Cerebellar nuclear complex (tissue), 1 donor: ENCODE measurements at places on chromosomes 7 and 10.

DNA sequence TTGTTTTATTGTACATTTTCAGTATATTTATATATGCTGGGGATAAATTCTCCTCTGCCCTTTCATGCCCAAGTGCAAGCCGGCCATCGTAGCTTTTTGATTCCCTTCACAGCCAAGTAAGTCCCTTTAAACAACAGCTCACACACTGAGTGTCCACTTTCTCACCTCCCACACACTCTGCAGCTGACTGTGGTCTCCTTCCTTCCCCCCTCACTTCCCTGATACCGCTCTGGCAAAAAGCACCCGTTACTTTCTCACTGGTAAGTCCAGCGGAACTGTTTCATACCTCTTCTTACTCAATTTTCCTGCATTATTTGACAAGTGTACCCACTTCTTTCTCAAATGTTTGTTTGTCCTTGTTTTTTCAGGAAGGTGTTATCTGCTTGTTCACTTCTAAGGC is 35.2 kb downstream of the MGAM start:
- no peak for DNase-seq

- DNase-seq, result no peak
Observed at GRCh38 chr10:36468620-36469019, 656.8 kb upstream of the ANKRD30A start.

- DNase-seq, result no peak
Observed at GRCh38 chr10:6050801-6051445, 11.2 kb downstream of the IL2RA start.

GRCh38 chr7:18927134-18927533 is 190.3 kb downstream of the TWIST1 start:
- no peak for DNase-seq

DNA sequence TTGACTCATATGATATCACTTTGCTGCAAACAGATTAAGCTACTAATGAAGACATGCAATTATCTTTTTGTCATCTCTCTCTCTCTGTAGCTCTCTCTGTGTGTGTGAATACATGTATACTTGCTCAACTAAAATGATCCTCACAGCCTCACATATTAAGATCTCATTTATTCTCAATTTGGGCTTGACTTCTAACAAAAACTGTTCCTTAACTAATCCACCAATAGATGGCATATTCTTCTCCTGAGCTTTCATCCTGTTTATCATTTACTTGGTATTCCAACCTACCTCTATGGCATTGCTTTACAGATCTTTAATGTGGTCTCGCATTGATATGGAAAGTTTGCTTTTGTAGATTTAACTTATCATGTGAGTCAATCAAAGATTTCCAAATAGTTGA is 540.4 kb downstream of the CNTNAP2 start:
- no peak for DNase-seq

- no peak for DNase-seq
Observed at GRCh38 chr7:28409716-28410627, 2.3 kb upstream of the CREB5 start.

DNA sequence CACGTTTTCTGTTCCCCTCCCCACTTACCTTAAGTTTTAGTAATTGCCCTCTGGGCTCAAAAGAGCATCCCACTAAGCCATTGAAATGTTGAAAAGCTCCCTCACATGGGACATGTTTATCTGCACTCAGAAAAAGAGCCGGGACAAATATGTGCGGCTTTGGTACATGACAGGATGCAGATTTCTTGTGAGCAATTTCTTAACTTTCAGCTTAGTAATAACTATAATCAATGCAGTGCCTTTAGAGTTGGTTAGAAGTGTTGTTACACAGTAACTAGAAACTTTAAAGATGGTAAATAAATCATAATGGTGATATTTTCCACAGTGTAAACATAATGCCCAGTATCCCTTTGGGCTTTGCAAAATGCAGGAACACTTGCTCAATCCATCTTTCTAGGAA is 89.2 kb downstream of the ZNF365 start:
- no peak for DNase-seq

DNA sequence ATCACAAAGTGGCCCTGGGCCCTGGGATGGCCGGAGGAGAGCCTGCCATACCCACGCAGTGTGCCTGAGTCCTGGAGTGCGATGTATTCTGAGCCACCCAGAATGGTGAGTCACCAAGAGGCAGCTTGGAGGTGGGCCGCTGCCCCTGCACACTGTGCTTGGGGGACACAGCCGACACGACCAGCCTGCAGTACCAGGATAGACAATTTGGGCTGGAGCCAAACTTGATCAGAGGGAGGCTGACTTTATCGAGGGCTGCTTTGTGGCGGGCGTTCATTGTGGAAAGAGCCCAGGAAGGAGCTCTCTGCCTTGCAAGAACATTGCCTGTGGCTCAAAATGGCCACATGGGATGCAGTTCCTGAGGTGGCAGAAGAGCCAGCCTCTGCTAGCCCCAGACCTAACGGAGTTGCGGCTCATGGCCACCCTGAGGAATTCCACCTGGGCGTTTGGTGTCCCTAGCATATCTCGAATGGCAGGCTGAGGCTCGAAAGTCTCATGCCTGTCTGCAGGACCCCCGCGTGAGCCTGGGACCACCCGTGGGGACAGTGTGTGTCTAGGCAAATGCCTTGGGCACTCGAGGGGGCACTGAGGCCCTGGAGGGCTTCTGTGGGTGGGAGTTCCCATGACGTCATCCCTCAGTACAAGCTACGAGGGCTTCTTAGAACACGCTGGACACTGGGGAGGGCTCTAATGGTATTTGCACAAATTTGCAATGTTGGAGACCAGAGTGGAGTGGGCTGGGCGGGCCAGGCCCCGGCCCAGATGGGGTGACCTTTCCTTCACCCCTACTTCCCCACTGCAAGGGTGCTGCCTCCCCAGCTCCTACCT is 79.7 kb downstream of the LHPP start:
- no peak for DNase-seq

DNA sequence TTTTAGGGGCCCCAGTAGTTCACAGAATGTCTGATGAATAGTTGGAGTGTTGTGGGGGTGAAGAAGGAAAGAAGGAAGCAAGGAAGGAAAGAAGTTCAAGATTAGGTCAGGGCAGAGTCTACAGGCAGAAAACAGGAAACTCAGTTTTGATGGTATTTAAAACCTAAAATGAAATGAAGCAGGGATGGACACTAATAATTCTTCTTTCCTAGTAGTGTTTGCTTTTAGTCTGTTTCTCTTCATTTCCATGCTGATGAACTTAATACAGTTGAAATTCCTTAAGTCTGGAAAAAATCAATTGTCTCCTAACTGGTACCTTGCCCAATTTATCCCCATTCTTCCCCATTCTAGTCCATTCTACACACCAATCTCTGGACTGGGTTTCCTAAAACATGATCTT is 59.0 kb upstream of the GSAP start:
- DNase-seq, result no peak

- no peak for DNase-seq
Observed at GRCh38 chr7:16813232-16813616, 8.4 kb upstream of the AGR2 start.

GRCh38 chr7:1569440-1569832 is 396 bp downstream of the PSMG3 start:
- no peak for DNase-seq

DNA sequence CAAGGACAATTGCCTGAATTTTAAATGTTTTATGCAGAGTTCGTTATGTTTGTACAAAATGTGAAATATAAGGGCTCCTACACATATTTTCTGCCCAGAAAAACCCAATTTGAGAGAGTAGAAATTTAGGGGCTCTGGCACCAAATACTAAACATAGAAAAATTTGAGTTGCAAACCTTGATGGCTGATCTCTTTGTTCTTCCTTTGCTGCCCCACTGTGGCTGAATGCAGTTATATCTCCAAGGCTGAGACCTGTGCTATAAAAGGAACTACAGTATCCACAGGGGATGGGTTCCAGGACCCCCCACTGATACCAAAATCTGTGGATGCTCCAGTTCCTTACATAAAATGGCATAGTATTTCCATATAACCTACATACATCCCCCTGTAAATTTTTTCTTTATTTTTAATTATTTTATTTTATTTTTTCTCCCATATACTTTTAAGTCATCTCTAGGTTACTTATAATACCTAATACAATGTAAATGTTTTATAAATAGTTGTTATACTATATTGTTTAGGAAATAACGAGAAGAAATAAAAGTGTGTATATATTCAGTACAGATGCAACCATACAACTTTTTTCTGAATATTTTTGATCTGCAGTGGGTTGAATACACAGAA is 22.5 kb downstream of the CFAP43 start:
- peak; percentile 49 for DNase-seq

DNA sequence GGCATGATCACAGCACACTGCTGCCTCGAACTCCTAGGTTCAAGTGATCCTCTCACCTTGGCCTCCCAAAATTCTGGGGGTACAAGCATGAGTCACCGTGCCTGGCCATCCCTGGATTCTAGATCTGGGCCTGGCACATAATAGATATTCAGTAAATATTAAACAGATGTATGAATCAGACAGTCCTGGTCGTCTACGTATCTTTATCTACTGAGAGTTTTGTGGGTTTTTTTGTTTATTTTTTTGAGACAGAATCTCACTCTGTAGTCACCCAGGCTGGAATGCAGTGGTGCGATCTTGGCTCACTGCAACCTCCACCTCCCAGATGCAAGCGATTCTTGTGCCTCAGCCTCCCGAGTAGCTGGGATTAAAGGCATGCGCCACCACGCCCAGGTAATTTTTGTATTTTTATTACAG is 24.3 kb upstream of the ITGB1 start:
- DNase-seq, result no peak

DNA sequence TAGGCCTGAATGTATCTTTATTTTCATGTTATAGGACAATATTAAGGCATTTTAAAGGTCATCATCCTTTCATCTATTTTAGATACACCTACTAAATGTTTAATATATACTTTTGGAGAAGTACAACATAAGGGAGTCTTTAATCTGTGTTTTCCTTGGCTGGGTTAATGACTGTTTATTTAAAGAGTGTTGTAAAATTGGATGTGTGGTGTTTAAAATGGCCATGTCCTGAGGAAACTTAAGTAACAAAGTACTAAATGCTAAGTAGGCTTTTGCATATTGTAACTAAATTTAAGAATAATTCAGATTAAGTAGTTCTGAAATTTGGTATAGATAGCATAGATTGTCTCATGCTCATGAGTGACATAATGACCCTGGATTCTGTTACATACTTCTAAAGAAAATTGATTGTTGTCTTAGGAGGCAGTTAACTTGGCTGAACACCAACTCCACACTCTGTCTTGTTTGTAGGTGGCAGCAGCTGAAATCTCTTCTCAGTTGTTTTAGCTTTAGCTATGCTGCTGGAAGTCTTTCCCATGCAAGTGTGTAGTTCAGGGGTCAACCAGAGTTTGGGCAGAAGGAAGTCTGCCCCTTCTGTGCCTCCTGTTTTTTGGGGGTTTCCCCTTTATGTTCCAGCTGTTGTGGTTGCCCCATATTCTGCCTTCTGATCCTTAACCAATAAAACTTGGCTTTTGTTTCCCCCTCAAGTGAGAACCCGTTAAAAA is 29.2 kb downstream of the DLD start:
- no peak for DNase-seq

DNA sequence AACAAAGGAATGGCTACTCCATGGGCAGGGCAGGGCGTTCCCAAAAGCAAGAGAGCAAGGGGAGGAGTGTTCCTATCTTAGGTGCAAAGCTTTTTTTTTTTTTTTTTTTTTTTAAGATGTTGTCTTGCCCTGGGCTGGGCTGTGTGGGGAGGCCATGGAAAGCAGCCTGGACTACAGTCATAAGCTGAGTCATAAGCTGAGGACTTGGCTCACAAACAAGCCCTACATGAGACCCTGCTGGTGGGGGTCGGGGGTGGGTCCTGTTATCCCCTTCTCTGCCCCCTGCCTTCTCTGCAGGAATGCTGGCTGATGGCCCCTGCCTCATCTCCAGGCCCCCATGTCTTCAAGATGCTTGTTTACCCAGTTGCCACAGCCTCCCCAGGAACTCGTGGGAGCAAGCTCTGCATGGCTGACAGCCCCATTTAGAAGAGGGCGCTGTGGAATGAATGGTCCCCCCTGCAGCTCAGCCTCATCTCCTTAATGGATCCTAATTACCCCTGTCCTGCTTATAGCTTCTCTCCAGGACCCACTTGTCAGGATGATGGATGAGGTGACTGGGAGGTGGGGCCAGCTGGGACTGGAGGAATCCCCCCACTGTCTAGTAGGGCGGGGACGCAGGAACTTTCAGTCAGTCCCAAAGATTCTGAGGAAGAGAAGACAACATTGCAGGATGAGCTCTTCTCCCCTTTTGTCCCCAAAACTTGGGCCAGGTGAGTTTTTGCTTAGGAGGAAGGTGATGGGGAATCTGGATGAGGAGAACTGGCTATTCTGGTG is 340.8 kb upstream of the PODXL start:
- DNase-seq, result no peak

- DNase-seq, result no peak
Observed at GRCh38 chr10:116915340-116915739, 66.0 kb downstream of the ENO4 start.

GRCh38 chr10:62396864-62397263 is 22.7 kb downstream of the ZNF365 start:
- DNase-seq, result no peak

- no peak for DNase-seq
Observed at GRCh38 chr10:30977385-30977784, 54.3 kb downstream of the ZNF438 start.

- no peak for DNase-seq
Observed at GRCh38 chr7:49623943-49624342, 149.5 kb upstream of the VWC2 start.

GRCh38 chr10:32548208-32548607 is 102.3 kb downstream of the CCDC7 start:
- DNase-seq, result no peak

DNA sequence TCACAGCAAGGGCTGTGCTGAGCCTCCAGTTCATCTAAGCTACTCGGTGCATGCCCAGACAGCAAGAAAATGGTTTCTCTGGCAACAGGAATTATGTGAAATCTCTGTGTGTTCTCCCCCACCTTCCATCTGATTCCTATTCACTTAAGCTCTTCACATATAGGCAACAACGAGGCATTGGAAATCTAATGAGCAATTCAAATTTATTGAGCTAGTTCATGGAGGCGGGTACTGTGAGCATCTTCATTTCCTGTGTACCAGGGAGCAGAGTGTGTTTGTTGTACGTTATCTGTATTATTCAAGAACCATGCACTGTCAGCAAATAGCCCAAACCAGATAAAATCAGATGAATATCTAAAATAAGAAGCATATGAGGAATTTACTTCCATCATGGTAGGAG is 739.1 kb downstream of the MAGI2 start:
- no peak for DNase-seq

- DNase-seq, result no peak
Observed at GRCh38 chr10:56633876-56634452, 272.9 kb upstream of the ZWINT start.

DNA sequence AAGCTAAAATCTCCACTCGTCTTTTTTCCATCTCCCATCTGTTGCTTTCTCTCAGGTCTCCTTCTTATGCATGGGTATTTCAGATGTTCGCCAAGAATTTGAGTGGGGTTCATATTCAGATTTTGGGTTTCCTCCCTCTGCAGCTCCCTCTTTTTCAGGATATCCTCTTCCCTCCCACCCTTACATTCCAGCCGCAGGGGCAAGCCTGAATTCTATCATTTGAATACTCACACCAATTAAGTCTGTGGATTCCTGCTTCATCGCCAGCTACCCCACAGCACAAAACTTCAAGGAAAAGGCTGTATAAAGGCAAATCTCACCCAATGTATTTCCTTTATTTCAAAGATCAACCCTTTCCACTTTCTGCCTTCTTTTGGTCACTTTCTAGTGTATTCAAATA is 41.6 kb upstream of the FOXI2 start:
- DNase-seq, result no peak
